ENCODE measurements at places on chromosomes 2 and 18.

- no peak for DNase-seq
Measured at GRCh38 chr2:229832510-229832898, 89.3 kb downstream of the TRIP12 start.

- DNase-seq = no peak
Measured at GRCh38 chr2:113221846-113222245, 48.1 kb downstream of the PSD4 start.

DNA sequence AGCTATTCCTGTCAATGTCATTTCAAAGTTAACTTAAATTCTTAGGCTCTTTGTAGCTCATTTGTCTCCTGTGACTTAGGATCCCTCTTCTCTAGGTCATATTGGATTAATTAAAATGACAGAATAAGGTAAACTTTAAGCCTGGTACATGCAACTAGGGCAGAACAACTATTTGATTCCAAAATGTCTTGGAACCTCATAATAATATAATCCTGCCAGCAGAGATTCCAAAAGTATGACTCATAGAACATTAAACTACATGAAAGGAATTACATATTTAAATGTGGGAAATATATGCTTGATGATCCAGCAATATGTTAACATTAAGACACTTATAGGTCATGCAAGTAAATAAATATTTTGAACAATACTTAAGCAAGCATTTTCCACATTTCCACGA lies 63.3 kb downstream of the COL3A1 start:
- DNase-seq = no peak

DNA sequence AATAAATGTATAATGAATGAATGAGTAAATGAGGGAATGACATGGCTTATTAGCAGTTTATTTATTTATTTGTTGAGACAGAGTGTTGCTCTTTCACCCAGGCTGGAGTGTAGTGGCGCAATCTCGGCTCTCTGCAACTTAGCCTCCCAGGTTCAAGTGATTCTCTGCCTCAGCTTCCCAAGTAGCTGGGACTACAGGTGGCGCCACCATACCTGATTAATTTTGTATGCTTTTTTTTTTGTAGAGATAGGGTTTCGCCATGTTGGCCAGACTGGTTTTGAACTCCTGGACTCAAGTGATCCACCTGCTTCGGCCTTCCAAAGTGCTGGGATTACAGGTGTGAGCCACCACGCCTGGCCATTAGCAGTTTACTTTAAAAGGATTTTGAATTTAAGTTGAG lies 100.3 kb upstream of the CAVIN2 start:
- DNase-seq = no peak

DNA sequence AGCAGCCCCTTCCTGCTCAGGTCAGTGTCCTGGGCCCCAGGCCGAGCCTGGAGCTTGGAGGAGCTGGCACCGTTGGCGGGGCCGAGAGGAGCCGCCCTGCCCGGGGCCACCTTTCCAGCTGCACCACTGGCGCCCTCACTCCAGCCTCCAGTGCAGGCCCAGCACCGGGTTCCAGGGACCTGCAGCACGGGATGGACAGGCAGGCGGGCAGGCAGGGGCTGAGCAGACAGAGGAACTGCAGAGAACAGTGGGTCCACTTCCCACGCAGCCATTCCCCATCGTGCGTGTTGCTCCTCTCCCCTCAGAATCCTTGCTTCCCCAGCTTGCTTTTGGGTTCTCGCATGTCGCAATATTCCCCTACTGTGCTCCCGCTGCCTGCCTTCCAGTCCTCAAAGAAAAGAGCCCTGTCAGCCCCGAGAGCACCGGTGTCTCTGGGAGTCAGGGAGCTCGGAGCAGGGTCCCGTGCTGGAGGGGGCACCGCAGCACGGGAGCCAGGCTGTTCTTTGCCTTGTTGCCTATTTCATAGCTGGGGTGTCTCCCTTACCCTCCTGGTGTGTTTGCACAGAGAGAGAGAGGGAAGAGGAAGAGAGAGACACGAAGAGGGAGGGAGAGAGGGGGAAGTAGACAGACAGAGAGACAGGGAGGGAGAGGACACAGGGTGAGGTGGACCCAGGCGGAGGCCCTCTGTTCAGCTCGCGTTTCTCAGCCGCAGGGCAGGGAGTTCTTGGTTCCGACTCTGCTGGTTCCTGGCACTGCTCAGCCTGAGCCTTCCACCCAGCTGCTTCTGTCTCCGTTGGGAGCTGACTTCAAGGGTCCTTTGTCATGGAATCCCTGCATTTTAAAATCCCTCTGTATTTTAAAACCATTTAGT lies 126.0 kb downstream of the MBP start:
- DNase-seq = no peak
